ENCODE measurements at places on chromosomes 7 and 10. TPM values are rescaled to one million over a fixed set of nuclear protein-coding genes. Genes with fewer than 3 reads are reported as not detected.

GRCh38 chr10:133088956-133089800 is 1.5 kb downstream of the ADGRA1 start:
- no peak for DNase-seq

DNA sequence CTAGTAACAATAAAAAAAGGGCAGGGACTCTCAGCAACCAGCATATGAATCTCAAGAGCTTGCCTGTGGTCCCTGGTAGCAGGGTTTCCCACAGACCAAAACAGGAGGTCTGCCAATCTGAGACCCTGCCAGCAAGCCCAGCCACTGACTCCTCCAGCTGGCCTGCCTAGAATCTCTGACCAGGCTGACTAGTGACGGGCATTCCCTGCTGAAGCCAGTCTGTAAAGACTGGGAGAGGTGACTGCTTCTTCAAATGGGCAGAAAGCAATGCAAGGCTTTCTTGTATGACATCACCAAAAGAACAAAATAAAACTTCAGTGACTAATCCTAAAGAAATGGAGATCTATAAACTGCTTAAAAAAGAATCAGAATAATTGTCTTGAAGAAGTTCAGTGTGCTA is 249.4 kb downstream of the TCF7L2 start:
- peak; percentile 11 for DNase-seq

DNA sequence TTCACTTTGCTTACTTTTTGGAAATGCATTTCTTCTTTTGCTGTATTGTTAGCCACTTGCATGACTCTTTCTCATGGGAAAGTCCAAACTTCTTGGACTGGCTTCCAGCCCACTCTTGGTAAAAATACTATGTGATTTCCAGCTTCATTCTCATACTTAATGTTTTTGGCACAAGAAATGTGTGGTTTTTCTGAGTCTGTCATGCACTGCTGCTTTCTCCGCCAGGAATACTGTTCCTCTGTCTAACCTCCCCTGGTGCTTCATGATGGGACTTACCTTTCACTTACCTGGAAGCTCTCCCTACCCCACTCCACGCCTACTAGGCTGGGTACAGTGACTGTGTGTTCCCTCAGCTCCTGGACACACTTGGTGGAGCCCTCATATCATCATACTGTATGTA is 18.7 kb downstream of the MGAM2 start:
- no peak for DNase-seq

GRCh38 chr10:81873932-81874816 is 820 bp upstream of the NRG3 start:
- DNase-seq: no peak

The SNCG gene
- 4.6 TPM for polyA plus RNA-seq

The DLX6 gene
- not detected for polyA plus RNA-seq

The HTR7 gene
- 1.1 TPM for polyA plus RNA-seq

The MTURN gene
- 5.9 TPM for polyA plus RNA-seq

The DNAAF5 gene
- 16.9 TPM for polyA plus RNA-seq

Measured in AG04450 (cell line).